AG09309 (cell line): ENCODE measurements at places on chromosomes 13 and 19.

DNA sequence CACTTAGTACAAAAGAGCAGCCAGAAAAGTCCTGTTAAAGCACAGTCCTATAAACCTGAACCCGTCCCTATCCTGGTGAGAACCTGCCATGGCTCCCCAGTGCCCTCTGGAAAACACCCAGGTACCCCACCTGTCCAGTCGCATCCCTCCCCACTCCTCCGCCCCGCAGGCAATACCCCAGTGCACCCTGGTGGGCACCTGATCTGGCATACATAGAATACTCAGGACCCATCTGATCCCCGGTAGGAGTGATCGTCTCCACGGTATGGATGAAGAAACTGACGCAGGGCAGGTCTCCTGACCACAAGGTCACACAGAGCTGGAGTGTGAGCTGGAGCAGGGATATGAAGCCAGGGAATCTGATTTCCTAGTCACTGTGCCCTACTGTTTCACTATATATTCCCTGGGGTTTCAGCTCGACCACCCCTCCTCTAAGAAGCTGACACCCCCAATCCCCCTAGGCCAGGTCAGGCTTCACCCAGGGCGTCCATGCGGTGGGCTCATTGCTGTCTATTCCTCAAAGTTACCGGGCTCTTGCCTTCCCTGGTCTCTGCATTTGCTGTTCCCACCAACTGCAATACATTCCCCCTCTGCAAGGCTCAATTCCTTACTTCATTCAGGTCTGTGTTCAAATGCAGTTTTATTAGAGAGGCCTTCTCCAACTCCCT, 12.6 kb downstream of the FBXO46 start:
- DNase-seq = no peak

- no peak for DNase-seq
These were observed 626.1 kb downstream of the DACH1 start for GRCh38 chr13:71240911-71241310.

- no peak for DNase-seq
These were observed 46.5 kb downstream of the LYL1 start for GRCh38 chr19:13056052-13056660.

- no peak for DNase-seq
These were observed at the start of gene AKT2 for GRCh38 chr19:40284501-40285352. TSS of gene AKT2 (minus strand) at chr19:40285345. CDS start at chr19:40265267, 20,078 bp downstream.

DNA sequence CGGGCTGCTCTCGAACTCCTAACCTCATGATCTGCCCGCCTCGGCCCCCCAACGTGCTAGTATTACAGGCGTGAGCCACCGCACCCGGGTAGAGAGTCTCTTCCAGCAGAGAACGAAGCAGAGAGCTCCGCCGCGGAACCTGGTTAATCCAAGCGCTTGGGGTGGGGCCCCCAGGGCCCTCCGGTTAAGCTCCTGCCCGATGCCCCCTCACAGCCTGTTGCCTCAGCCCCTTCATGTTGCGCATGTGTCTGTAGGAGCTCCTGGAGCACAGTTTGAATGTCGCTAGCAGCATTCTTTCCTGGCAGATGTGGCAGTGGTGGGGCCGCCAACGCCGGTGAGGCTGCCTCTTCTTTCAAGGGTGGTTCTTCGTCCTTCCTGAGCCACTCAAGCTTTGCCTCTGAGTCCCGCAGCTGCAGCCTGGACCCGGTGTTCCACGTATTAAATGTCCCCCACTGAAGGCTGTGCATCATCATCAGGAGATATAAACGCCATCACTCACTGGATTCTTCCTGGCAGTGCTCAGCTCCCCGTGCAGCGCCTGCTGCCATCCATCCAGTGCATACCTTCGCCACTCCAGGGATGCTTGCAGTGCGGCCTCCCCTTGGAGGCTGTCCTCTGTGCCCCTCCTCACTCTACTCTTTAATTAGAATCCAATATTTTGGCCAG, 1919.3 kb downstream of the PCDH9 start:
- no peak for DNase-seq

GRCh38 chr13:63011996-63012395, 1596.3 kb upstream of the PCDH20 start:
- DNase-seq = no peak

- no peak for DNase-seq
These were observed 18.0 kb upstream of the LRCH1 start for GRCh38 chr13:46535002-46535401.

GRCh38 chr13:21106089-21106488, 44.7 kb upstream of the LATS2 start:
- peak; percentile 31 for DNase-seq

DNA sequence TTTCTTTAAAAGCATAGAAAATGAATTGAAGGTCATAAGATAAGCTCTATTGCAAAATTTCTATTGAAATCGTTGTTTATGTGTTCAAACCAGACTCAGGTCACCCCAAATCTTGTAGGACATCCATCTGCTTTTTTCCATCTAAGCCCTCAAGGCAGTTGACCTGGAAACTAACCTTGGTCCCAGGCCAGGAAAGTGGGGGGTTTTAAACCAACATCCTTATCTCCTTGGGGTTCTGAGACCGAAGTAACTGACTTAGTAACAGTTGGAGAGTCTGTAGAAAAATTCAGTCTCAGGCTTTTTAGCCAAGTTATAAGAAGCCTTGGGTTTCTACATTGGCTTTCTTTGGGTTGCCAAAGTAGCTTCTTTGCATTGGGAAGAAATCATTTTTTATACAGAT, 23.4 kb downstream of the ZNF507 start:
- no peak for DNase-seq

DNA sequence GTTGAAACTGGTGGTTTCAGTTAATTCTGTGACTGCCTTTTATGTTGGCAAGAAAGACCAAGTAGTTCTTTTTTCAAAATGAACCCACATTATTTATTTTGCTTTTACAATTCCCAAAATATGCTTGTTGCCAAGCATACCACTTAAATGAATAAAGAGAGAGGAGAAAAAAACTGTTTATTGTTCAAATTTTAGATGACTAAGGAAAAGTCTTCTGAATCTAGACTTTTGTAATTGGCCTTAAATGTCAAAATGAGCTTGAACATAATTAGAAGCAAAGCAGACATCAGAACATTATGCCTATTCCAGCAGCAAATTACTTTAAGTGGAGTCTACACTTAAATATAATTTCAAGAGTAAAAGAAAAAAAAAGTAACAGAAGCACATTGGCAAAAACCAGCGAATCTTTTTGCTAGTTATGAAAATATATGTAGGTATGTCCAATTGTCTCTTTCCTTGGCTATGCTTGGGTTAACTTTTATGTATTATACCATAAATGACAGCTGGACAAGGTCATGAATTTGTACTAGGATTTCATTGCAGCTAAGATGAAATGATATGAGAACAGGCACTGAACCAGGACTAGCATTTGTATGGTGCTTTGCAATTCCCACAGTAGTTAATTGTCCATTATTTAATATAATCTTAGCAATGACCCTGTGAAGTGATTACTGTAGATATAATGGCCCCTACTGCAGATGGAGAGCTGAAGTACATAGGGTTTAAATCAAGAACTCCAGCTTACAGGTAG, 211.9 kb downstream of the NALCN start:
- DNase-seq = peak; percentile 5

GRCh38 chr19:27777726-27778125, 1435.2 kb downstream of the UQCRFS1 start:
- no peak for DNase-seq

DNA sequence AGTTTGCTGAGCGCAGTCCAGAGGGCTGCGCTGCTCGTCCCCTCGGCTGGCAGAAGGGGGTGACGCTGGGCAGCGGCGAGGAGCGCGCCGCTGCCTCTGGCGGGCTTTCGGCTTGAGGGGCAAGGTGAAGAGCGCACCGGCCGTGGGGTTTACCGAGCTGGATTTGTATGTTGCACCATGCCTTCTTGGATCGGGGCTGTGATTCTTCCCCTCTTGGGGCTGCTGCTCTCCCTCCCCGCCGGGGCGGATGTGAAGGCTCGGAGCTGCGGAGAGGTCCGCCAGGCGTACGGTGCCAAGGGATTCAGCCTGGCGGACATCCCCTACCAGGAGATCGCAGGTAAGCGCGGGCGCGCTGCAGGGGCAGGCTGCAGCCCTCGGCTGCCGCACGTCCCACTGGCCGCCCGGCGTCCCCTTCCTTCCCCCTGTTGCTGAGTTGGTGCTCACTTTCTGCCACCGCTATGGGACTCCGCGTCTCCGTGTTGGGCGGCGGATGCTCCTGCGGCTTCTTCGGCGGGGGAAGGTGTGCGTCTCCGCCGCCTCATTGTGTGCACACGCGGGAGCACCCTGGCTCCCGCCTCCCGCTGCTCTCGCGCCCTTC, 772 bp downstream of the GPC6 start:
- peak; percentile 13 for DNase-seq

GRCh38 chr13:93151277-93151676, 75.3 kb upstream of the GPC6 start:
- peak; percentile 74 for DNase-seq

DNA sequence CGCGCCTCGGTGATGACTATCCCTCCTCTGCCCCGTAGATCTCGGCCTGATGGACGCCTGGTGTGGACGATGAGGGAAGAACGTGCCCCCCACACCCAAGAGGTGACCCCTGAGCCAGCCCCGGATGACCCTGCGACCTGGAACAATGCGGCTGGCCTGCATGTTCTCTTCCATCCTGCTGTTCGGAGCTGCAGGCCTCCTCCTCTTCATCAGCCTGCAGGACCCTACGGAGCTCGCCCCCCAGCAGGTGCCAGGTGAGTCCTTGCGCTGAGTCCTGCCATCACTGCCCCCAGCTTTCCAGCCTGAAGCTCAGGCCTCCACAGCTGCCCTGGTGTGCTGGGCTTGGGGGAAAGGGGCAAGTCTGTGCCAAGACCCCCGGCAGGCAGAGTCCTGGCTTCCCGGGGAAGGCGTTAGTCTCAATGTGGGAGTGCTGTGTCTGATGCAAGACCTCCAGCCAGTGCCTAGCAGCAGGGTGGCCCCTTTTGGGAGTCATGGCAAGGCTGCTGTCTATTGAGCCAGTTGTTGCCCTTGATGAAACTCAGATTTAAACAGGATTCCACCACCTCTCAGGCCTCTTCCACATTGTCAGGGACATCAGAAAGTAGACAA, 67.5 kb downstream of the CHST8 start:
- DNase-seq = no peak

- DNase-seq = no peak
These were observed 708 bp downstream of the KLK15 start for GRCh38 chr19:50832666-50833065.

- DNase-seq = no peak
These were observed 306.4 kb downstream of the TBC1D4 start for GRCh38 chr13:75175575-75175974.

- no peak for DNase-seq
These were observed 78.6 kb upstream of the TSHZ3 start for GRCh38 chr19:31427857-31428256.

DNA sequence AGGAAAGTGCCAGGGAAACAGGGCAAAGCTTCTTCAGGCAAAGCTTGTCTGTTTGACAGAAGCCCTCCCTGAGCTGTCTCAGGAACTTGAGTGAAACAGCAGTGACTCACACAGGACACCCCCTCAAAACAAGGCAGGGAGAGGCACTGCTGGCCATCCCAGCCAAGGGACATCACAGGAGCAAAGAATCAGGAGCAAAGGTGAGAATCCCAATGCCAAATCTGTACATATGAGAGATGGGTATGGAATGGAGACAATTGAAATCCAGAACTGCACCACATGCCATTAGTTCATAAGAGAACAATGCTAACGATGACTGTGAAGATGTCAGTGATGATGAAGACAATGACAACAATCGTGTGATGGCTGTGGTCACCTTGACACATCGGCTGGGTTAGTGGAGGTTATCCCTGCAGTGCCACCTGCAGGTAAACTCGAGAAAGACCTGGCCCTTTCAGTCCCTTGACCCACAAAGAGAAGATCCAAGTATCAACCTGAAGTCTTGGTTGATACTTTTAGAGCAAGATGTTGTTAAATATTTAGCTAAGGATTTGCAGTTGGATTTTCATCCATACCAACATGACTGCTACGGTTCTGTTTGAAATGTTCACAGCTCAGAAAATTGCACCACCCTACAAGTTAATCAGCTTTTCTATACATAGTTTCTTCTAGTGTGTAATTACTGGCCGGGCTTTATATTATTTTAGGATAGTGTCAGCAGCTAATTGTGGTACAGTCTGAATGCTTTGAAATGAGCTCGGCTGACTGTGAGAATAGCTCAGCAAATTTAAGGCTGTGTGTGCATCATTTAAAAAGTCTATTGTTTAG, 42.0 kb upstream of the IPO5 start:
- no peak for DNase-seq

DNA sequence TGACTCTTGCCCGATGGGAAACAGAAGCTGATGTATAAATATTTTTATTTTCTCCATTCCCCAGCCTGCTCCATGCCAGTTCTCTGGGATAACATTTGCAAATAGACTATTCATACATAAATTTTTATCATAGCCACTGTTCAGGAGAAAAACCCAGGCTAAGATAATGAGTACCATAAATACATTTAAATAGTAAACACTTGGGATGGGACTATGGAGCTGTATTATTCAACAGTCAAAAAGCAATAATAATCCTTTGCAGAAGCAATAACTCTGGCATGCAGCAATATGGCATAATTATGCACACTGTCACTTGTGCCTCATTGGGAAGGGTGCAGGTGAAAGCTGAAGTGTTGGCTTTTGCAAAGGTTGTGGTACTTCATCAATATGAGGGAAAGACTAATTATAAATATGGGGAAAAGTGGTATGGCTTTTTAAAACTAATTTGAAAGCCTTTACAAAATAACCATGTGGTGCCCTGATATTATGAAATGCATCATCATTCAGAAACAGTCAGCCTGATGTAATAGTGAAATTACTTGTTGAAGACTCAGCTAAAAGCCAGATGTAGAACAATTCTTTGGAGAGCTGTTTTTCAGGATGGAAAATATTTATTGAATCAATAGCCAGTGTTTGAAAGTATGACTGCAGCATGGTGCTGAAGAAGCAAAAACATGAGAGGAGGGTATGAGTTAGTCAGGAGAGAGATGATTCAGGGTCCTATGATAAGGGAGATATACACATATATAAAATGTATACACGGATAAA, 2476.7 kb downstream of the PCDH9 start:
- no peak for DNase-seq

- no peak for DNase-seq
These were observed 573.0 kb upstream of the PCDH9 start for GRCh38 chr13:67803118-67803517.
